SW 1271 (cell line): ENCODE measurements at places on chromosomes 4 and X.

GRCh38 chr4:90060039-90060438 lies 67.2 kb upstream of the CCSER1 start:
- no peak for DNase-seq

DNA sequence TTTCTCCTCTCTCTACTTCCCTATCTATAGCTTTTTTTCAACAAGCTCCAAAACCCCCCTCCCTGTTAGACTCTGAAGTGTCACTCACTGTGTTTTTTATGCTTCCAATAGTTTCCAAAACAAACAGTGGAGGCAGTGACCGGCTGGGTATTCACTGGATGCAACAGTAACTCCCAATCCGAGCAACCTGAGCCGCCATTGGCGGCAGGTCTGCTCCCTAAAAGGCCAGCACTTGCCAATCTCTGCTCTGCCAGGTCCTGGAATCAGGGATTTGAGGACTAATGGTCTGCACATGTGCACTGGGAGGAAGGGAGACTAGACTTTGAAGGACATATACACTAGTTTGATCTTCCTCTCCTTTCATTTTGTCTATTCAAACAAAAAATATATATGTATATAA lies 7.1 kb downstream of the TBX22 start:
- DNase-seq: no peak

DNA sequence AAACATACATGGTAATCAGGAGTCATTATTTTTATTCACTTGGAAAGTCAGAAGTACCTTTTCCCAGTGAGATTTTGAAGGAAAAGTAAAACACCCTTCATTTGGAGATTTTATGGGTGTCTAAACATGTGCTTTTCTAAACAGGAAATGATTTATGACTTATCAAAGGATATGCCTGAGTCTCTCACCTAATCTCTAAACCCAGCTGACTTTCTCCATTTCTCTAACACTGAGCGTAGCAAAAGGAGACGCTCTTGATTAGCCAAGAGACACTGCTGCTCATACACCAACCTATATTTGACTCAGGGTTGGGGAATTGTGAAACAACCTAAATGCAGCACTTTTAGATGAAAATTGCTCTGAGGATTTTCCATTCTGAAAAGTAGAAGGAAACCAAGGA lies 468.5 kb upstream of the FTHL17 start:
- no peak for DNase-seq

- no peak for DNase-seq
Observed at GRCh38 chr4:24024605-24025004, 134.8 kb upstream of the PPARGC1A start.

DNA sequence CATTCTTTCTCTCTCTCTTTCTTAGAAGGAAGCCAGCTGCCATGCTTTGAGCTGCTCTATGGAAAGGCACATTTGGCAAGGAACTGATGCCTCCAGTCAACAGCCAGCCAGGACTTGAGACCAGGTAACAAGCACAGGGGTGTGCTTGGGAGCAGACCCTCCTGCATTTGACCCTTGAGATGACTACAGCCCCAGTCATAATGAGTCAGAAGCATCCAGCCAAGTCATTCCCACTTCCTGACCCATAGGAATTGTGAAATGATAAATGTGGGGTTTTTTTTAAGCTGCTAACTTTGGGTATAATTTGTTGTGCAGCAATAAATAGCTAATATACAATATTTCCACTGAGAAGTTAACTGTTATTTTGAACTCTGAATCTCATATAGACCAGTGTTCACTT lies 446.9 kb downstream of the GRXCR1 start:
- peak; percentile 5 for DNase-seq

DNA sequence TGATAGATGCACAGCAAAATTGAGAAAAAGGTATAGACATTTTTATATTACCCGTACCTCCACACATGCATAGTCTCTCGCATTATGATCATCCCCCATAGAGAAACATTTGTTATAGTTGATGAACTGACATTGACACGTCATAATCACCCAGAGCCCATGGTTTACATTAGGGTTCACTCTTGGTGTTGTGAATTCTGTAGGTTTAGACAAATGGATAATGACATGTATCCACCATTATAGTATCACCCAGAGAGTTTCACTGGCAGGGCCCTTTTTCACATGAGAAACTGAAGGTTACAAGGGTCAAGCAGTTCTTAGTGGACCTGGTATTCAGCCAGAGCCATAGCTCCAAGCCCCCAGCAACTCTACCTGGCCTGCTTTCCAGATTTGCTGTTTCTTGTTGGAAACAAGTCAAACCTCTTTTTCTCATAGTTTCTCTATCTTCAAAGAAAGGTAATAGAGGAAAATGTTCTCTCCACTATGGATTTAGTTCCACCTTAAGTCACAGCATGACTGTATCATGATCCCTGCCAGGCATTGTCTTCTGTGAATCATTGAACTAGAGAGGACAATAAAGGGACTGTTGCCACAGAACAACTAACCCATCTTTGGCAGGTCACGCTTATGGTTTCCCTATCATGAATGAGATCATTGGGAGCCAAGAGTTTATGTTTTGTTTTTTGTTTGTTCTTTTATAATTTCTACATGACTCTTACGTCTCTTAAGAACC lies 64.0 kb downstream of the HHIP start:
- no peak for DNase-seq

GRCh38 chr4:172721659-172722058 lies 447.0 kb upstream of the GALNT7 start:
- no peak for DNase-seq

- no peak for DNase-seq
Observed at GRCh38 chr4:101956068-101956825, 165.7 kb downstream of the BANK1 start.

DNA sequence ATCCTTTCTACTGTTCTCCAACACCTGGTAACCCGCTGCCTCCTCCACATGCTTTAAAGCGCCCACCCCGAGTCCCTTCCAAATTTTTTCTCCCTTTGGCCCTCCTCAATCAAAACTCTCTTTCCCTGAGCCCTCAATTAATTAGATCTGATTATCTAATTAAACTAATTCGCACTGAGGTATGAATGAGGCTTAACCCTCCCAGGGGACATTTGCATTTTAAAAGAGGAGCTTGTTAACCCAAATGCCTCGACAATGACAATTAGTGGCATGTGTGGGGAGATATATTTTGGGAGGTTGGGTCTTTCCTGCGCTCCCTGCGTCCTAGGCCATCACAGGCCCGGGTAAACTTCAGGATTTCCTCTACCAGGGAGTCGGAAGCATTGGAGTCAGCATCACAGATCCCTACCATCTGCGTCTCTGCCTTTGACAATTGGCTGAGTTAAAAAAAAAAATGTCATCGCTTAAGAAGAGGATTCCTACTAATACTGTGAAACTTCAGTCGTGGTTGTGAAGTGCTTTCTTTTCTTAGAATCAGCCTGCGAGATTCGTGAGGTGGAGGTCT lies 50.6 kb downstream of the TENM3 start:
- DNase-seq: no peak

DNA sequence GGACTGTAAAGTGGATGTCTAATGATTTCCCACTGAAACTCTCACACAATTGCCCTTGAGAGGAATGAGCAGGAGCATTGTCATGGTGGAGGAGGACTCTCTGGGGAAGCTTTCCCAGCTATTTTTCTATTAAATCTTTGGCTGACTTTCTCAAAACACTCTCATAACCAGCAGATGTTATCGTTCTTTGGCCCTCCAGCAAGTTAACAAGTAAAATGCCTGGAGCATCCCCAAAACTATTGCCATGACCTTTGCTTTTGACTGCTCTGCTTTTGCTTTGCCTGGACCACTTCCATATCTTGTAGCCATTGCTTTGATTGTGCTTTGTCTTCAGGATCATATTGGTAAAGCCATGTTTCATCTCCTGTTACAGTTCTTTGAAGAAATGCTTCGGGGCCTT lies 120.2 kb upstream of the PDE5A start:
- no peak for DNase-seq

DNA sequence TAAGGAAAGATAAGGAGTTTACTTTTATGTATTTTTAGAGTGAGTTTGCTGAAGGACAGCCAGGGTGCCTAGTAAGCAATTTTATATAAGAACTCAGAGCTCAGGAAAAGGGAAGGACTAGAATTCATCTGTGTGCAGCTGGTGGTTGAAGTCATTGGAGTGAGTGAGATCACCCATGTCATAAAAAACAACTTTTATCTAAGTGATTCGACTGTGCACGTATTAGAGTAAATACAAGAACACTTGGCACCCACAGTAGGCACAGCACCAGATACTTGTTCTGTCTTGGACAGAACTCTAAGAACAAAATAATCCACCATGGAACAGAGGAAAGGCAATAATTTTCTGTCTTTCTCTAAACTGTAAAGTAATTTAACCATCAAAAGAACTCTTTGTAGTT lies 31.6 kb downstream of the SYNPO2 start:
- no peak for DNase-seq

- no peak for DNase-seq
Observed at GRCh38 chr4:20298986-20299385, 47.3 kb downstream of the SLIT2 start.

DNA sequence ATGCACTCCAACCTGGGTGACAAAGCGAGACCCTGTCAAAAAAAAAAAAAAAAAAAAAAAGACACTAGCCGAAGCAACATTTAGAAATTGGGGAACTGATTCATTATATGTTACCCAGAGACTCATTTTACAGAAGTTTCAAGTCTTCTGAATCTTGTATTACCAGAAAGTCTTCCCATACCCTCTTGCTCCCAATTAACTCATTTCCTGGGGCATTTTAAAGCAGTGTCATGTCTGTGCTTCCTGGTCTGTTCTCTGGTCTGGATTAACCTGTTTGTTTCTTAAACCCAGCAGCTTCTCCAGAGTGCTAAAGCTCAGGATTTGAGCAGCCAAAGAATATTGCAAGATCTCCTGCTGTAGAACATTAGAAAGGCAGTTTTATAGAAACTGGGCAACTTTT lies 43.7 kb downstream of the FRMPD3 start:
- no peak for DNase-seq

DNA sequence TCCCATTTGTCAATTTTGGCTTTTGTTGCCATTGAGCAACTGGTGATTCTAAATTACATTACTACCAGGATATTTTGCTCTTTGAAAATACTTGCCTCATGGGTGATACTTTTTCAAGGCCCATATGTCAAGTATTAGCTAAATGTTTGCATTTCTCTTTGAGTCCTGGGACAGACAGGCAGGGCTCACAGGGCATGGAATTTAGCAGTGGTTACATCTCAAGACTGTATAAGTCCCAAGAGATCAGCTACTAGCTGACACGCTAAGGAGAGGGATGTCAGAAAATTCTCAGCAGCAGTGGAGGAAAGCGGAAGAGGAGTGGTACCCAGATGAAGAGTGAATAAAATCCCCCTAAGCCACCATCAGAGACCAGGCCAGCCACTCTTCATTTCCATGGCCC lies 224.9 kb downstream of the FRMPD4 start:
- no peak for DNase-seq

- no peak for DNase-seq
Observed at GRCh38 chr4:147776716-147777115, 44.8 kb downstream of the ARHGAP10 start.

GRCh38 chr4:16574981-16575380 lies 323.5 kb downstream of the LDB2 start:
- DNase-seq: no peak

DNA sequence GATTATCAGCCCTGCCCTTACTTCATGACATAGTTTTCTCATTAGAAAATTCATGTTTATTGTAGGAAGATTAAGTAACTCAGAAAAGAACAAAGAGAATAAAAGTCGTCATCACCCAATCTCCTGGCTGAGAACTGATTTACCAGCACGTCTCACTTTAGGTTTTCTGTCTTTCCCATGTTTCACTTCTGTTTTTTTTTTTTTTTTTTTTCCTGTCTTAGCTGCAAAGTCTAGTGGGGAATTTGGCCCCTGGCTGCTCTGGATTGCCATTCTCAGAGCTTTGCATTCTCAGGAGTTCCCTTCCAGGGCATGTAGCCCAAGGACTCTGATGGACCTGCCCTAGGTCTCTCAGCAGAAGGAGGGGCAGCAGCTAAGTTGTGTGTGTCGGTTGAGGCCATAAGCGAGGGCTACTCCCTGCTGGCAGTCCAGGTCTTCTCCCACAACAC lies 57.8 kb downstream of the TMEM131L start:
- DNase-seq: no peak

- no peak for DNase-seq
Observed at GRCh38 chr4:98656443-98656842, 2.0 kb downstream of the TSPAN5 start.

DNA sequence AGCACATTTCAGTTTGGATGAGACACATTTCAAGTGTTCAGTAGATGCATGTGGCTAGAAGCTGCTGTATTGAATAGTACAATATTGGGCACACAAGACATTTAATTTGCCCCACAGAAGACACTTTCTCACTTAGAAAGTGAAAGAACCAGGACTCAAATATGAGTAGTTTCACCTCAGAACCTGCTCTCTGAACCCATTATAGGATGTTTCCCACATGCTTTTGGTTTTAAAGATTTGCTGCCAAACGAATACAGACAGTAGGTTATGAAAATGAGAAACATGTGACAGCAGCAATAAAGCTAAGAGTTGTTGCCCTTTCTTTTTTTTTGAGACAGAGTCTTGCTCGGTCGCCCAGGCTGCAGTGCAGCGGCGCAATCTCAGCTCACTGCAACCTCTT lies 32.3 kb downstream of the C4orf54 start:
- no peak for DNase-seq

DNA sequence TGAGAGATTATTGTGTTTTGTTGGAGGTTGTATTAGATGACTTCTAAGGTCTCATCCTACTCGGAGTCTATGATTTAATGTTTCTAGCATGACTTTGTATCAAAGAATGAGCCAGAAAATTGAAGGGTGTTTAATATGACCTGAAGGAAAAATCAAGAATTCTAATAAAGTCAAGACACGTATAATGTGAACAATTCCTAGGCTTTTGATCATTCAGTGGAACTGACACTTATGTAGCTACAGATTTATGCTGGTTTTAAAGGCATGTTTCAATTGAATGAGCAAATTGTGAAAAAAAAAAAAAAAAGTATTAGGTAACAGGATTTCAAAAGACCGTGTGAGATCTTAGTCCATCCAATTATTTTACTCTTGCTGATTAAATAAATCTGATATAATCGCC lies 64.9 kb downstream of the GRID2 start:
- no peak for DNase-seq

- DNase-seq: no peak
Observed at GRCh38 chrX:130769835-130770234, 133.2 kb downstream of the ENOX2 start.

DNA sequence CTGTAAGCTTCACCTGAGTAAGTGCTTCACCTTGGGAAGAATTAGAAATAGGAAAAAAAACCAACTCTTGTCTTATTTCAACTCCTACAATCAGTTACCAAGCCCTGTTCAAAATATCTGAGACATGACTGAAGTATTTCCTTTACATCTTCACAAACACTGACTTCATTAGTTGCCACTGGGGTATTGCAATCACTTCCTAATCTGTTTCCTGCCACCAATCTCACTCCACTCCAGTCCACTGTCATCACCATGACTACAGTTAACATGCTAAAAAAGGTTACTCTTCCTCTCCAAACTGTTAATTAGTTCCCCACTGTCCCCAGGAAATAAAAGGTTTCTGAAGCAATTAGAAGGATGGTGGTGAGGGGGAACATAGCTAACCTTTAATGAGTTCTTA lies 3.3 kb upstream of the SUPT20HL1 start:
- DNase-seq: no peak

DNA sequence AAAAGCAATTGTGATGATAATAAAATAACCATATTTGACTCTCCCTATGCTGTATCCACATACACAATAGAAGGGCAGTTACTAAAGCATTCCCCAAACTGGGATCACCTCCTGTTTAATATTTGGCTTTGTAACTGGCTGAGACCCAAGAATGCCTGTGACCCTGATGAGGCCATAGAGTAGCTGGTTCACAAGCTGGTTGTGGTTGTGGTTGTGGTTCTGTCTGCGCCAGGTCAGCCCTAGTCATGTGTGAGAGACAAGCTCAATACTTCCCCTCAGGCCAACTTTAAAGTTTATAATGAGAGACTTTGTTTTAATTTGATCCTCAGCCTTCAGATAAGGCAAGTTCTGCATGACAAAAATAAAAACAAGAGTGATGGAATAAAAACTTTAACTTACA lies 209.9 kb downstream of the PARM1 start:
- DNase-seq: no peak
